ACHN (cell line): ENCODE measurements at places on chromosomes 2 and 18.

GRCh38 chr2:226865273-226865672 lies 29.4 kb downstream of the RHBDD1 start:
- DNase-seq: no peak

DNA sequence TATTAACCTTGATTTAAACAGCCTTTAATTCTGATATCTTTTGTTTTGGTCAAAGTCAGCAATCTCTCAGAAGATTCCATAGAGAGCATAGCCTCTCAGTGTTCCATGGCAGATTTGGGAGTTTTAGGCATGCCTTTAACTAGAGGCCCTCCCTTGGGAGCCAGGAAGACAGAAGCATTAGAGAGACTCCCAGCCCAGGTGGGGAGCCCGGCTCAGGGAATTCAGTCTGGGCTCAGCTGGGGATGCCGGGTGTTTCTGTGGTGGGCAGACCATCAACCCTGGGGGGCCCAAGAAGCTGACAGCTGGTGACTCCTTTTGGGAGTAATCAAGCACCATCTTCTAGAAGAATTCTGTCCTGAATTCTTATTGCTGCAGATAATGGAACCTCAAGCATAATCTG lies 99.7 kb upstream of the CELF4 start:
- no peak for DNase-seq

GRCh38 chr18:13572721-13573120 lies 153.6 kb downstream of the FAM210A start:
- DNase-seq: no peak

GRCh38 chr18:33606621-33607020 lies 28.6 kb downstream of the ASXL3 start:
- DNase-seq: no peak

GRCh38 chr2:108428286-108429009 lies 20.6 kb upstream of the GCC2 start:
- DNase-seq: no peak

- no peak for DNase-seq
Observed at GRCh38 chr2:113119111-113119510, 8.3 kb upstream of the IL1RN start.

- peak; percentile 61 for DNase-seq
Observed at GRCh38 chr2:26946841-26947784, 23.3 kb upstream of the MAPRE3 start.

DNA sequence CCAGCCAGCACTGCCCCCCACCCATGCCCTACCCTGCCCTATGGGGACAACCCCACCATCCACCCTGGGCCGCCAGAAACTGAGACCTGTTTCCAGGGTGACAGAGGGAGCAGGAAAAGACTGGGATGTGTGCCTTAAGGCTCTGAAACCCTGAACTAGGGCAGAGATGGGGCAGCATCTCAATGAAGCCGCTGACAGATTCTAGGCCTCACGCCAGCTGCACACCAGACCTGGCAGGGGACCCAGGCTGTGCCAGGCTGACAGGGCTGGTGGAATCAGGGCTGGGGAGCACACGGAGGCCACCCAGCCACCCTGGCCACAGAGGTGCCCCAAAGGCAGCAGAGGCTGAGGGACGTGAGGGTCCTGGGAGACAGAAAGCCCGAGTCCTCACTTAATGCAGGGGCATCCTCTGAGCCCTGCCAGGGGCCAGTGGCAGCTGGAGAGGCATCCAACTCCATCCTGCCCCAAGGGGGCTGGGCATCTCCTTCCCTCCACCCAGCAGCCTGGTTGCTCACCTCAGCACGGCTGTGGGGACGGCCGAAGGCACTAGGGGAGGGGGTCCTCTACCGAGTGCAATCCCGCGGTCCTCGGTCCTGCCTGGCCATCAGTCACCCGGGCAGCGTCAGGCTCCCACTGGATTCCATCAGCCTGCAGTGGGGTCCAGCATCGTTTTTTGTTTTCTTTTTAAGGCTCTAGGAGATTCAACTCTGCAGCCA lies 169.2 kb downstream of the ZFP36L2 start:
- DNase-seq: no peak

DNA sequence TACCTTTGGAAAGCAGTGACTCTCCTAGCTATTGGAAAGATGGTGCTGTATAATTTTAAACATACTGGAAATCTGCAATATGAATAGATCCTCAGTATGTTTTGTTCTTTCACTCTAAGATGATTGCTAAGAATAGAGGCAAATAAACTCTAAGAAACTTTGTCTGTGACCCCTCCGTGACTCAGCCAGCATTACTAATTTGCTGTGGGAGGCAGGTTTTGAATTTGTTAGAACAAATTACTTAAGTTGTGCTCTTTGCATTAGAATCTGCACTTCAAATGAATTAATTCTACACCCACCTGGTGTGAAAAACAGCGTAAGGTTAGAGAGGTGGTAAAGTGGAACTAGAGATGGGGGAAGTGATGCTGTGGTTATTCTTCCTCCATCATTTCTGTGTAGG lies 142.2 kb downstream of the RAPGEF4 start:
- no peak for DNase-seq

GRCh38 chr2:53353135-53354114 lies 414.2 kb upstream of the CHAC2 start:
- peak; percentile 4 for DNase-seq

DNA sequence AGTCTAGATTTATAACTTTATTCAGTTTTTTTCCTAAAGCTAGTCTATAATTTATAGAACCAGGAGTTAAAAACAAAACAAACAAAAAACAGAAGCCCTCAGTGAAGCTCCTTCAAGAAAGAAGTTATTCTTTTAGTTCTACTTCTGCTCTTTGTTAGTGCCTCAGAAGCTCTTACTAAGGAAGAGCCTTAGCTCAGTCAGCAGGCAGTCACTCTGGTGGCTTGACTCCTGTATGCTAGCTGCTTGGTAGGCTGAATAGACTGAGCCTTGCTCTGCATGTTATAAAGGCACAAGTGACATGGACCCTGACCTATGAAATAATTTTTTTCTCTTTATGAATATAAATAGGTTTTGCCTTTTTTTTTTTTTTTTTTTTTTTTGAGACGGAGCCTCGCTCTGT lies 24.8 kb downstream of the NCOA1 start:
- DNase-seq: no peak

DNA sequence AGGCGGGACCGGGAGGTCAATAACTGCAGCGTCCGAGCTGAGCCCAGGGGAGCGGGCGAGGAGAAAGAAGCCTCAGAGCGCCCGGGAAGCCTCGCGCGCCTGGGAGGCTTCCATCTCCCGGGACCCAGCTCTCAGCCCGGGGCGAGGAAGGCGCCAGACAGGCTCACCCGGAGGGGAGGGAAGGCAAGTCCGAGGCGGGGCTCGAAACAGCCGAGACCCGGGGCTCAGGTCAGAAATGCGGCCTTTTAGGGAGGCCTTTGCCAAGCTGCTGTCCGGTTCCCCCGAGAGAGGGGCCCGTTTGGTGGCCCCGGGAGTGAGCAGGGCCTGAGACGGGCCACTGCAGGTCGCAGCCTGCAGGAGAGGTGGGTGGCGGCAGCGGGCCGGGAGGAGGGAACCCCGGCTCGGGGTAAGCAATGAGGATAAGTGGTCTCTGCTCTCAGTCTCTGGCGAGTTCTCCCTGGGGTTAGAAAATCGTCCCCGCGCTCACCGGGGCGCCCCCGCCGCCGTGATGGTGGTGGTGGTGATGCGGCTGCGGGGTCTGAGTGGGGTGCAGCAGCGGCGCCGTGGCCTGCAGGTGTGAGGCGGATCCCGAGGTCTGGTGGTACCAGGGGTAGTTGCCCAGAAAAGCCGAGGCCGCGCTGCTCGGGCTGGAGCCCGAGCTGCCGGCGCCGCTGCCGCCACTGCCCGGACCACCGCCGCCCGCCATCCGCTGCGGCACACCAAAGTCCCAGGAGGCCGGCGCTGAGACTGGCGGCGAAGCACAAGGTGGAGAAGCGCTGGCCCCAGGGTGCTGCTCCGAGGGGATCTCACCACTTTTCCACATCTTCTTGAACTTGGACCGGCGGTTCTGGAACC lies 2.4 kb downstream of the DLX2 start:
- DNase-seq: peak; percentile 38

DNA sequence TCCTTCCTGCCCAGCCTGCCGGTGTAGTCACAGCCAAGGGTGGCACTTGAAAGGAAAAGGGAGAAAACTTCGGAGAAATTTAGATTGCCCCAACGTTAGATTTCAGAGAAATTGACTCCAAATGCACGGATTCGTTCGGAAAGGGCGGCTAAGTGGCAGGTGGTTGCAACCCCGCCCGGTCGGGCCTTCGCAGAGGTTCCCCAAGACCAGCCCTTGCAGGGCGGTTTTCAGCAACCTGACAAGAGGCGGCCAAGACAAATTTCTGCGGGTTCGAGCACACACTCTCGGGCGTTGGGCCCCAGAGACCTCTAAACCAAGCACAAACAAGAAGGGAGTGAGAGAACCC lies 4.8 kb downstream of the ONECUT2 start:
- no peak for DNase-seq
